ENCODE measurements at places on chromosomes 16 and 17. TPM values are rescaled to one million over a fixed set of nuclear protein-coding genes. Genes with fewer than 3 reads are reported as not detected.

Gene GH2
- total RNA-seq, result not detected

Gene EPOP
- 13.9 TPM for total RNA-seq

Gene HS3ST3A1
- total RNA-seq, result not detected

Gene TMEM100
- total RNA-seq, result not detected
